ENCODE measurements at places on chromosomes 11 and 22.

DNA sequence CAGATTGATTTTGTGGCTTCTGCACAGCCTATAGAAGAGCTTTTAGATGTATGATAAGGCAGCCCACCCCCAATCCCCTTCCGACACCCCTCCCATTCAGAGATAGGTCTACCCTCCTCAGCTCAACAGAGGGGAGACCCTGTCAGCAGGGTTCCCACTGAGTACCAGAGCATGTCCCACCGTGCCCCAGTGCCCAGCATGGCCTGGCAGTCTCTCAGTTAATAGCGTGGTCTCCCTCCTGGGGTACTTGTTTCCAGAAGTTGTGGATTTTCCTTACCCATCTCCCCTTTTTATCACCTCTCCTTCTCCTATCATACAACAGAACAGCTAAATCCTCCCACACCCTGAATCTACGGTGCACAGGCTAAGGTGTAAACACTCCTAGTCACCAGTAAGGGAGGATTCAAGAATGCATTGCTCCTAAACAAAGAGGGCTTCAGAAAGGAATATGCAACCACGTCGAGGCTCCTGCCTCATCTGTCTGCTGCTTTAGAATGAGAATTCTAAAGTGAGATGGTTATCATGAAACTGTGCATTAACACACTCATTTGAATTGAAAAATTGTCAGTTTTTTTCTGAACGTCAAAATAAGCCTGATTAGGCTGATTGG, 6.7 kb downstream of the PLAAT2 start:
- no peak for DNase-seq

- no peak for DNase-seq
These were observed 322.7 kb upstream of the PLET1 start for GRCh38 chr11:112583261-112583893.

DNA sequence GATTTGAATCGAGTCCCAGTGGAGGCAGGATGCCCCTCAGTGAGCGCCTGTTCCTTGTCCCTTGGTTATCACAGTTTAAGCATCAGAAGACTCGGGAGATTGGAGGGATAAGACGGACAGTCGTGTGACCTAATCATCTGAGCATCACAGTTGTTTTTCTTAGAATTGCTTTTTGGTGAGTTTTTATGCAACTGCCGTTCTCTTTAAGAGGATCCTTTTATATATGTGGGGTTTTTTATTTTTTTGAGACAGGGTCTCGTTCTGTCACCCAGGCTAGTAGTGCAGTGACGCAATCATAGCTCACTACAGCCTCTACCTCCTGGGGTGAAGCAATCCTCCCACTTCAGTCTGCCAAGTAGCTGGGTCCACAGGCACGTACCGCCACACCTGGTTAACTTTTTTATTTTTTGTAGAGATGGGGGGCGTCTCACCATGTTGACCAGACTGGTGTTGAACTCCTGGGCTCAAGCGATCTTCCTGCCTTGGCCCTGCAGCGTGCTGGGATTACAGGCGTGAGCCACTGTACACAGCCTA, 16.5 kb downstream of the NUP50 start:
- no peak for DNase-seq

DNA sequence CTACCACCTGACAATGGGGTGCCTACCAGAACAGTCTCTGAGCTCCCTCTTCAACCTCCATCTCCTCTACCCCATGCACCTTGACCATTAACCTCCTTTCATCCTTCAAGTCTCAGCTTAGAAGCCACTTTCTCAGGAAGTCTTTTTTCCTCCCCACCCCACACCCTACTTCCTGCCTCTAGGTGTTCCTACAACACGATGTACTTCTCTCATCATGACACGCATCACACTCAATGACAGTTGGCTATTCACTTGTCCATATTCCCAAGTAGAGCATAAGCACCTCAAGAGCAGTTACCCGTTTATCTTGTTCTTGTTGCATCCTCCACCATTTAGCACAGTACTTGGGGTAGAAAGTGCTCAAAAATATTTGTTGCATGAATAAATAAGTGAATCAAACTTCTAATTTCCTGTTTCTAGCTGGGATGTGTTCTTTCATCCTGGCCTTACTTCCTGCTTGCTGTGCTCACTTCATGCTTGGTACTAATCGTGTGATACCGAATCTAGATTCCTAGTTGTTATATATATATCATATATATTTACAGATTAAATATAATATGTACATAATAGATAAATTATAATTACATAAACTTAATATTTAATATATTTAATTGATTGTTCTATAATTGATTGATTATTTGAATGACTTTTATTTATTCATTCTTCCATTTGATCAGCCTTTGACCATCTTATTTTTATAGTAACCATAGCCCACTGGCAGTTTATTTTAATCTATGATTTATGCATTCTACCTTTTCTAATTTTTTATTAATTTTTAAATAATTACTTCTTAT, 177.5 kb upstream of the TMEM45B start:
- no peak for DNase-seq

- DNase-seq, result no peak
These were observed 22.4 kb downstream of the DERL3 start for GRCh38 chr22:23816156-23816976.

GRCh38 chr11:15577519-15577918, 462.8 kb downstream of the INSC start:
- DNase-seq, result no peak

DNA sequence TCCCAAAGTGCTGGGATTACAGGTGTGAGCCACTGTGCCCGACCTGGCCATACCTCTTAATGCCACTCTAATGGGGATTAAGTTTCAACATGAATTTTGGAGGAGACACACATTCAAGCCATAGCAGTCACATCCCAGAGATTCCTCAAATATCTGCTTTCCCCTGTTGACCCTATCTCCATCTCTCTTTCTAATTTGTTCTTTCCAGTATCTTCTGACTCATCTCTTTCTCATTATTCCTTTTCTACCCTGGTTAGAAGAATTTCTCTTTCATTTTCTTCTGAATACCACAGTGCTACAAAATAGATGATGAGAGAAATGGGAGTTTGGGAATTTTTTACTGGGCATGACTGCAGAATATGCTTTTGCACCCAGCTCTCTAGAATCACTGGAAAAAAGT, 5.1 kb downstream of the OR10V1 start:
- no peak for DNase-seq

DNA sequence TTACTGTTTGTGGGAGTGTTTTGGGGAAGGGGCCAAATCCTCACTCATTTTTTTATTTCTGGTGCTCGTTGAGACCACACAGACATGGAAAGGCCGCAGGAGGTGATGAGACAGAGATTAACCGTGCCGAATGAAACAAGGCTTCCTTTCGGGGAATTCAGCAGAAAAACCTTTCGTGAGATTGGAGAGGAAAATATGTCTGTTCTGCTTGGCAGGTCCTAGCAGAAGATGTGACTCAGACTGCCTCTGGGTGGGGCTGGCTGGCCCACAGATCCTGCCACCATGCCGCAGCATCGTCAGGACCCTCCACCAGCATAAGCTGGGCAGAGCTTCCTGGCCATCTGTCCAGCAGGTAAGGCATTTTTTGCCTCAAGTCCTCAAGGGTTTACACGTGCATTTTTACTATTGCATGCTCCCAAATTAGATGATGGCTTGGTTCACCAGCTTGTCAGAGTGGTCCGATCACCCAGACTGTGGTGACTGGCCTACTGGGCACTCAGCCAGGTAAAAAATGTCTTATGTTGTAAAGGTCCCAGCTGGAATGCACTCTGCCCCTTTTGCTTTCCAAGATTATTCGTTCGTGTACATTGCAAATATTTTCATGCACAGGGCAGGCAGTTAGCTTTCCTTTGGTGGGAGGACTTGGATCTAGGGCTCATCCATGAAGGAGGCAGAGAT, 1.5 kb downstream of the DDB2 start:
- peak; percentile 53 for DNase-seq

DNA sequence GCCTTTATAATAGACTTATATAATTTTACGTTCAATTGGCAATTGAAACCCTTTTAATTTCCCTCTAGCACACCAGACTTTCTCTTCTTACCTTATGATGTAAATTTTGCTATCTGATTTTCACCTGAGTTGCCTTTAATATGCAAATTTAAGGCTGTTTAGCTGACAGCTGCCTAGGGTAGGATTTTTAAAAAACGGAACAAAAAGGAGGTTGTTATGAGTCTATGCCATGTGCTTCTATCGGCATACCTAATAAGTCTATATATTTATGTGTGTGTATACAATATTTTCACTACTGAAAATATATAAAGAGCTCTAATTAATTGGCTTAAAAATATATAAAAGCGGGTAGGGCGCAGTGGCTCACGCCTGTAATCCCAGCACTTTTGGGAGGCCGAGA, 11.8 kb upstream of the SELENOH start:
- no peak for DNase-seq

- DNase-seq, result no peak
These were observed 4.6 kb downstream of the CARD10 start for GRCh38 chr22:37514526-37515051.

DNA sequence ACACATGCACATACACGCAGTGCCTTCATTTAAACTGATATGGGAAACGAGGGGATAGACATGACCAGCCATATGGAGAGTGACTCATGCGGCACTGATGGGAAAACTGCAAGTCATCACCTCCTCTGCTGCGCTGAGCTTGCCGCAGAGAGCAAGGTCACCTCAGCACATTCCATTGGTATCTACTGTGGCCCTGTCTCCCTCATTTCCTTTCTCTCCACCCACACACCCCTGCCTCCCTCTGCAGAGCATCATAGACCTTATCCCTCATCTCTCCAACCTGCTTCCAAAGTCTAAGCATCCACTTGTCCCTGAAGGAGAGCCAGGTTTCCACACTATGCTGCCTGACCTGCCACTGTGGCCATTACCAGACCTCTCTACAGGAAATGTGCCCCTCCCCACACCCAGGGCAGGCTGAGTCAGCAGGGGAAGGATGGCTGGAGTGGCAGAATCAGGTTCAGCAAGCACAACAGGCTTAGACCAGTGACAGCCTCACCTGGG, 116.9 kb upstream of the SNX19 start:
- no peak for DNase-seq

DNA sequence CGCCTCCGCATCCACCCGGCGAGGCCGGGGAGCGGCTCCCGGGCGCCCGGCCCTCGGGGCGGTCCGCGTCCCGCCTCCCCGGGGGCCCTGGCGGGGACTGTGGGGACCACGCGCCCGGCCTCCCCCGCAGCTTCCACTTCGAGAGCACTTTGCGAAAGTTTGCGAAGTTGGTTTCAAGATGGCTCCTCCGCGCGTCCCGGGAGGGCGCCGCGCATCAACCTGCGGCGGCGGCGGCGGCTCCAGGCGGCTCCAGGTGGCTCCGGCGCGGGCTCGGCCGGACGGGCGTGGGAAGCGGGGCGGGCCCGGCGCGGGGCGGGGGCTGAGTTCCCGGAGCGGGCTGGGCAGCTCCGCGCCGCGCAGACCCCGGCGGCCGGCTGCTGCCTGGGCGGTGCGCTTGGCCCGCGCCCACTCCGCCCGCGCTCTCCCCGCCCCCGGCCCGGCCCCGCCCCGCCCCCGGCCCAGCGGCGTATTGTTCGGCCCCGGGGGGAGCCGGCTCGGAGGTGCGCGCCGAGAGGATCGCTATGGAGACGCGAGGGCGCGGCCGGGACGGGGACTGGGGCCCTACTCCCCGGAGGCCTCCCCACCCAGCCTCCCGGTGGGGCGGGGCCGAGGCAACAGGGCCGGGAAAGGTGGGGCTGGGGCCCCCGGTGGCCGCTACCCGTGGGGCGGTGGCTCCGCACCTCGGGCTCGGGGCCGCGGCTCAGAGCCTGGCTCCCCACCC, at the start of gene CELSR1:
CELSR1 (minus strand) TSS at position 396 of the 721 bp plus-strand sequence. CDS start 450 bp downstream, outside the sequence.
- peak; percentile 1 for DNase-seq

GRCh38 chr22:31947296-31947695, 3.0 kb downstream of the YWHAH start:
- DNase-seq, result no peak

DNA sequence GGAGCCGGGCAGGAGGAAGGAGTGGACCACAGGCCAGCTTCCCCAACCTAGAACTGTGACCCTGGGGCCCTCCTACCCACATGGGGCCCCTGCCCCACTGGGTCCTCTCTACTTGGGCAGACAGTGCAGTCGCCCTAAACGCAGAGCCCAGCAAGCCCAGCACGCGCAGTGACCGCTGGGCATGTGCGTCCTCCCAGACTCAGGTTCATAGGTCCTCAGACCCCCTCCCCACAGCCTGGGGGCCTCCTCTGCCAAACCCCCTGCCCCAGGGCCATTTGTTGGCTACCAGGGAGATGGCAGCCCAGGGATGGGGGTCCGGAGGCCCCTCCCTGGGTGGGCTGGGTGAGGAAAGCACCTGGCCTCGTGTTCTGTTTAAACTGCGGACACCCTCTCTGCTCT, 23.9 kb downstream of the RTN4R start:
- no peak for DNase-seq

GRCh38 chr22:24976442-24977218, 24.1 kb downstream of the KIAA1671 start:
- no peak for DNase-seq

DNA sequence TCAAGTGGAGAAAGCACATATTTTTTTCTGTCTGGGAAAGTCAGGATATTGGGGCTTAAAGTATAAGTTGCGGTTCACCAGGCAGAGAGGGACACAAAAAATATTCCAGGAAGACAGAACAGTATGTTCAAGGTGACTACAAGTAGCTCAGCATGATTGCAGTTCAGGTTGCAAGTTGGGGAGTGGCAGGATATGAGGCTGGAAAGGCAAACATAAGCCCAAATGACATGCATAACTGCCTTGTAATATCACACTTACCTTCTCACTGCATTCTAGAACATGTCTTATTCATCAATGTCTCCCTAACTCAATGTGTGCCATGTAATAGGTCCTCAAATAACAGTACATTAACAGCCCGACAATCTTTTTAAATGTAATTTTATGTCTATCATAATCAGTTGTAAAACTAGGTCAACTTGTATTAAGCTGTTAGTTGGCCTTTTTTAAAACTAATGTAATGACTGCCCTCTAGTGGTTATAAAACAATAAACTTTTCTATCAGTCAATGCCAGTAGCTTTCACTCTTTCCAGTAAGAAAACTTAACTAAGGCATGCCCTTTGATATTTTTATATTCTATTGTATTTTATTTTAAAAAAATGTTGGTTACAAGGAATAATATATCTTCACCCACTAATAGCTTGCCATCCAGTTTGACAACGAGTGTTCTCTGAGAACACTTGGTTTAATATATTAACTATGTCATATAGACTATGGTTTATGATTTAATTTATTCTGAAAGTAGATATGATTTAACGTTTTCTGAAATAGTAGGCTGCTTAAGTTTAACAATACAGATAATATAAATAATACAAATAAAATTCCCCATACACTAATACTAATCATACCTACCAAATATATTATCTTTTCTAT, 39.4 kb upstream of the CFAP300 start:
- DNase-seq, result no peak

DNA sequence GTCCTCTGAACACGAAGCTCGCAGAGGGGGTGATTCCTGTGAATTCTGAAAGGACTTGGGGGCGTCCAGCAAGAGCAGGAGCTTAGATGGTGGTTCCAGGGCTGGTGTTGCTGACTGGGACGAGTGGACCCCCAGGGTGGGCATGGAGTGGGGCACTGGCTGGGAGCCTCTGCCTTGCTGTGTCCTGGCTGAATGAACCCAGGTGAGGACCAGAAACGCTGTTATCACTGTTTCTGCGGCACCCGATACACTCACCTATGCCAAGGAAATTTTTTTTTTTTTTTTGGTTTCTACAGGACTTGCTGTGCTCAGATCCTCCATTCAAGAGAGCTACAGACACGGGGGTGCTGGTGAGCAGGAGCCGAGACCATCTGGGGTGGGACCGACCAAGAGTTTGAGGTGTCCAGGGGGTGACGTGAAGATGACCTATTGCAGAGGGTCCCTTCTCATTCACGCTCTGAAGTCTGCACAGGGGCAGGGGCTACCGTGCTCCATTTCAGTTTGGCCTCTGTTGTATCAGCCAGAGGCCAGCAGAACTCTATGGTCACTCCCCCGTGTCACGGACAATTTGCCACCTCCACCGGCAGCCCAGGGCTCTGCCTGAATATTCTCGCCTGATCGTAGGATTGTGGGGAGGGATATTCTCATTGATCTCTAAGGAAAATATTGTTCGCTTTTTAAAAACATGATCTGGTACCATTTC, 3.6 kb downstream of the SMIM38 start:
- no peak for DNase-seq
